WTC11 (cell line): ENCODE measurements at places on chromosomes 12 and 14. TPM values are rescaled to one million over a fixed set of nuclear protein-coding genes. Genes with fewer than 3 reads are reported as not detected.

DNA sequence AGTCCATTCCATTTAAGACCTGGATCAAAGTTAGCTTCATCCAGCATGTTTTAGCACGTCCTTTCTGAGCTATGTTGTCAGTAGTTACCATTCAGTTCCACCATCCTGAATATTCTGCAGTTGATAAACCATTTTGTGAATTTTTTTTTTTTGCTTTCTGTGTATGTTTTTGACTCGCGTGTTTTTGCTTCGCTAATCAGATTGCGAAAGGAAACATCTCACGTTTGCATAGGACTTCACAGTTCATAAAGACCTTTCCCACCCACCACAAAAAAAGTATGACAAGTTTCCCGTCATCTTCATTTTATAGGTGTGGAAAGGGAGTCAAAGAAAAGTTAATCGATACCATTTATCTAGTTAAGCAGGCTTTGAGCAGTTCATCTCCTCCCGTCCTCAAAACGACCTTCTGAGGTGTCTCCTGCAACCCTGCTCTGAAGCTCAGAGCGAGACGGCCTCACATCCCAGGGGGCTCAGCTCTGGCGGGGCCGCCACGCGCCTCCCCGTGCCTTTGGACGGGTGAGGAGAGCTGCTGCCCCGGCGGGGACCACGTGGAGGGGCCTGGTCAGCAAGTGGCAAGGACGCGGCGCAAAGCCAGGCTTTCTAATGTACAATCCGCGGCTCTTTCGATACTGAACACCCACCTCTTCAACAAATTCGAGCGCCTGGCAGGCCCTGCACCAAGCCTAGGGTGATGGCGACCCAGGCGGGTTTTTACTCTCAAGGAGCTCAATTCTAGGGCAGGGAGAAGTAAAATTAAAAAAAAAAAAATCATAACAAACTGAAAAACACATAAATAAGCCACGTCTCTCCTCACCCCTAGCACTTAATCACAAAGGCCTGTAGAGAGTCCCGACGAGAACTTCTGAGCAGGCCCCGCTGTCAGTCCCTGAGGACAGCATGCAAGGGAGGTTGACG lies 988 bp upstream of the TMEM263 start:
- peak; percentile 18 for DNase-seq
- H3K27me3 ChIP-seq: peaks cover 44% of the 10 kb centered on the region
- peak overlapping the region; percentile 78 for H3K4me3 ChIP-seq
- no peak overlapping the region for H3K27ac ChIP-seq
- peaks cover 8% of the 10 kb centered on the region for H3K4me1 ChIP-seq

DNA sequence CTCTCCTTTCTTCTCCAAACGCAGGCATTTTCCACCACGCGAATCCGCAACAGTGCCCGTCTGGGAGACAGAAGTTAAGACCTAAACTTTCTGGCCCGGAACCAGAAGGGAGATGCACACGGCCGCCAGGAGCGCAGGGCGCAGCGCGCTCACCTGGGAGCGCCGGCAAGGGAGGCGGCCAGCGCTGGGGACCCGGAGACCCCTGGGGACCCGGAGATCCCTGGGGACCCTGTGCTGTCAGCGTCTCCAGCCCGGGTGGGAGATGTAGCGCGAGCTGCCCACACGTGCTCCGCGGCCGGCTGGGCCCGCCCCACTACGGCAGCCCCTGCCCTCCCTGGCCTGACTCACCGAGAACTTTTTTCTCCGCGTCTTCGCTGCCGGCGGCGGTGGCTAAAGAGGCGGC lies 620 bp downstream of the YBX3 start:
- no peak for DNase-seq
- H3K36me3 ChIP-seq: 0 out of 2 replicates have a peak, but pooled peaks cover 2% of the 10 kb centered on the region
- peaks cover 51% of the 10 kb centered on the region for H3K4me1 ChIP-seq

DNA sequence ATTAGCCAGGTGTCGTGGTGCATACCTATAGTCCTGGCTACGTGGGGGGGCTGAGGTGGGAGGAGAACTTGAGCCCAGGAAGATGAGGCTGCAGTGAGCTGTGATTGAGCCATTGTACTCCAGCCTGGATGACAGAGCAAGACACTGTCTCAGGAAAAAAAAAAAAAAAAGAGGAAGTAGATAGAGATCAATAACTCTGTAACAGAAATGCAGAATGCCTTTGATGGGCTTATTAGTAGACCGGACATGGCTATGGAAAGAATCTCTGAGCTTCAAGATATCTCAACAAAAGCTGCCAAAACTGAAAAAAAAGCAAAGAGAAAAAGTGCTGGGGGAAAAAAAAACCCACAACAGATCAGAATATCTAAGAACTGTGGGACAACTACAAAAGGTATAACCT lies 37.5 kb downstream of the GPR68 start:
- no peaks in the 10 kb centered on the region for H3K27me3 ChIP-seq
- no peaks in the 10 kb centered on the region for H3K4me1 ChIP-seq
- no peak for DNase-seq
- H3K36me3 ChIP-seq: peaks cover 43% of the 10 kb centered on the region
- H3K27ac ChIP-seq: no peak overlapping the region
- no peak overlapping the region for H3K4me3 ChIP-seq

DNA sequence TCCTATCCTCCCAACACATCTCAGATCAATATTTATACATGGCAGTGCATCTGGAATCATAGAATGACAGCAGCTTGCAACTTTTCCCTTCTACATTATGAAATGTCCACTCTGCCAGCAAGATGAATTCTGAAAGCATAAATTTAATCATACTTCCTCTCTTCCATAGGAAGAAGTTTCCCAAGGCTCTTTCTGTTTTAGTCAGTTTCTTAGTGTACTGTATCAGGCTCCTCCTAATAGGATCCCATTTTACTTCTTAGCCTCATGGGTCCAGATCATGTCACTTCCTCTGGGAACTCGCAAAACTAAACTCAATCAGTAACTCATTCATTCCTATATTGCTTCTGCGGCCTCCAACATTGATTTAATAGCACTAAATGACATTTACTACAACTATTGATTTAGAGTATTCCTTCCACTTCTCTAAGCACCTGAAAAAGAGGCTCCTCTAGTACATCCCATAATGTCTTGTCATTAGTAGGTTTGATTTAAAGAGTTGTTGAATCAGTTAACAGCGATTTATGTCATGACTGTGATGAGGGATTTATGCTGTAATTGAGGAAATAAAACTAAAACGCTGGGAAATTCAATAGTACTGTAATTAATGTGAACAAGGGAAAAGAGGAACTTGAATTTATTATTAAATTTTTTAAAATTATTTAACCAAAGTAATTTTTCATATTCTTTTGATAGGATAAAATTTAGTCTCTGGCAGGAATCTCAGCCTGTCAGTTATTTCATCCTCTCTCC lies 4.0 kb downstream of the CLEC1A start:
- H3K27ac ChIP-seq: no peak overlapping the region
- no peaks in the 10 kb centered on the region for H3K36me3 ChIP-seq
- DNase-seq: no peak
- peaks cover 16% of the 10 kb centered on the region for H3K4me1 ChIP-seq
- no peak overlapping the region for H3K4me3 ChIP-seq

The RFLNA gene
- 6.3 to 11.3 TPM (median 10.2 TPM) in 3 replicates for total RNA-seq

DNA sequence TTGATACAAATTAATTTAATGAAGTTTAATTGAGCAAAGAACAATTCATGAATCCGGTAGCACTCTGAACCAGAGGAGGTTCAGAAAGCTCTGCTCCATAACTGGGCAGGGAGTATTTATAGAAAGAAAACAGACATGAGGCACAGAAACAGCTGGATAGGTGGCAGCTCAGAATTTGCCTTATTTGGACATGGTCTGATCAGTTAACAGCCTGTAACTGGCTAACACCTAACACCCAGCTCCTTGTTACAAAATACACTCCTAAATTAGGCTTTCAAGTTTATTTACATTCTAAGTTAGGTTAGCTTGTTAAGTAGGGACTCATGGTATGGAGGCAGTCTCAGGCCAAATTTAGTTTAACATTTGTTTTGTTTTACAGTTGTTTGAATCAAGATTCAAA lies 67.8 kb upstream of the TMCC3 start:
- no peak for DNase-seq
- H3K4me1 ChIP-seq: peaks cover 8% of the 10 kb centered on the region
- H3K27ac ChIP-seq: no peak overlapping the region
- H3K27me3 ChIP-seq: no peaks in the 10 kb centered on the region
- no peaks in the 10 kb centered on the region for H3K36me3 ChIP-seq
- no peak overlapping the region for H3K4me3 ChIP-seq

- peaks cover 20% of the 10 kb centered on the region for H3K4me1 ChIP-seq
- H3K36me3 ChIP-seq: peaks cover 5% of the 10 kb centered on the region; the same call in 1 of the 2 replicates
- H3K27ac ChIP-seq: no peak overlapping the region
- H3K27me3 ChIP-seq: no peaks in the 10 kb centered on the region; the same call in 1 of the 2 replicates
- H3K4me3 ChIP-seq: no peak overlapping the region
- no peak for DNase-seq
These were observed 72.2 kb downstream of the VCPKMT start for GRCh38 chr14:50044042-50044651.

The PROX2 gene
- 0.04 to 0.27 TPM in 2 of 3 replicates, not detected in the other for total RNA-seq

DNA sequence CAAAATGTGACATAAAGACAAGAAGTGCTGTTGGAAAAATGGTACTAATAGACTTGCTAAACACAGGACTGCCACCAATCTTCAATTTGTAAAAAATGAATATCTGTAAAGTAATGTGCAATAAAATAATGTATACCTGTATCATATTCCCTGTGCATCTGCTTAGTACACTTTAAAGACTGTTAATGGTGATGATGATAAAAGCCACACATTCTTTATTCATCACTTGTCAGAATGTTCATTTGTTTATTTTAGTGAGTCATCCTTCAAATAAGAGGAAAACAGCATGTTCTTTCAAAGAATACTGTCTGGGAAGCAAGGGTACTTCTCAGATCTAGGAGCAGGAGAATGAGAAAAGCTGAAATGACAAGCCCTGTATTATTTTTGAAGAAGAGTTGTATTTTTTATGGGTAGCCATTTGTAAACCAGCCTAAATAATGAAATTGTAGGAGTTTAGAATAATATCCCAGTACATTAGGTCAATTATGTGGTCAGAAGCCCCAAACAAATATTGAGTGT lies 78.3 kb upstream of the PSMA6 start:
- no peaks in the 10 kb centered on the region for H3K36me3 ChIP-seq
- no peak for DNase-seq
- peaks cover 7% of the 10 kb centered on the region for H3K4me1 ChIP-seq
- peak overlapping the region; percentile 55; the same call in 1 of the 2 replicates for H3K27ac ChIP-seq

DNA sequence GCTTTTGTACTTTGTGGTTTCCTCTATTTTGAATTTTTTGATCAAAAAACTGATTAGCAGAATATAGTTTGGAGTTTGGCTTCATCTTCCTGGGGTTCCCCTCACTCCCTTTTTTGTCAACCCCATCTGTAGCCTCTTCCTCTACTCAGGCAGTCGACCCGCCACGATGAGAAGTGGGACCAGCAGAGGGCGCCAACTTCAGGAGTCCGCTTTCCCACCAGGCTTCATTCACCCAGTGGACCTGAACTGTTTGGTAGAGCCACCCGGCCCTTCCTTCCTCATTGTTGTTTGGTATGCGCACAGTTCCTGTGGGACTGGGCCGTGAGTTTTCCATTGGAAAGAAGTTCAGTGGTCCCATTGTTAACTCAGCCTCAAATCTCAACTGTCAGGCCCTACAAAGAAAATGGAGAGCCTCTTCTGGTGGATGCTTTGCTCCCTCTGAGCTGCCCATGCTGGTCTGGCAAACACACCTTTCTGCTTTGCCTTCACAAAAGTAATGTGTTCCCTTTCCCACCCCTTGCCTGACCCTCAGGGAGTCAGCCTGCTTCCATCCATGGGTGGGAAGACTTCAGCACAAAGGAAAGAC lies 21.7 kb downstream of the TMBIM6 start:
- H3K27ac ChIP-seq: peak overlapping the region; percentile 39; the same call in 1 of the 2 replicates
- H3K4me3 ChIP-seq: no peak overlapping the region
- DNase-seq: peak; percentile 88
- H3K4me1 ChIP-seq: peaks cover 7% of the 10 kb centered on the region
- peaks cover 56% of the 10 kb centered on the region for H3K36me3 ChIP-seq

The CCNK gene
- total RNA-seq: 70.1 to 84.7 TPM (median 70.3 TPM) in 3 replicates

DNA sequence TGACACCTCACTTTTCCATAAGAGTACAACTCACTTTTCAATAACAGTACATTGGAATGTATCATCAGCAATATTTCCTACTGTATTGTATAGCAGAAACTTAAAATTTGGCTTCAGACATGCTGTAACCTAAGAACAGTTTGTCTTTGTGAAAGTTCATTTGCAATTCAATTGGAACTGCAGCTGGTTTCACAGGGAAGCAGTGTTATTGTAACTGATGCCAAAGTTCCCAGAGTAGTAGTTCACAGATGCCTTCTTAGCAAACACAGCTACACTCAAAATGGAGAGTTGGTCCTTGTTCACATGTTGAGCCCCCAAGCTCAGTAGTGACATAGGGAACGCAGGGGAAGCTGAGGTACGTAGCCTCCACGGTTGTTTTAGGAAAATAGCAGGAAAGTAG lies 23.3 kb downstream of the PPP1R36 start:
- H3K27ac ChIP-seq: peak overlapping the region; percentile 98
- DNase-seq: no peak
- peaks cover 24% of the 10 kb centered on the region for H3K4me1 ChIP-seq
- 0 out of 2 replicates have a peak, but pooled peaks cover 2% of the 10 kb centered on the region for H3K36me3 ChIP-seq
- H3K4me3 ChIP-seq: peak overlapping the region; percentile 31; the same call in 1 of the 2 replicates

DNA sequence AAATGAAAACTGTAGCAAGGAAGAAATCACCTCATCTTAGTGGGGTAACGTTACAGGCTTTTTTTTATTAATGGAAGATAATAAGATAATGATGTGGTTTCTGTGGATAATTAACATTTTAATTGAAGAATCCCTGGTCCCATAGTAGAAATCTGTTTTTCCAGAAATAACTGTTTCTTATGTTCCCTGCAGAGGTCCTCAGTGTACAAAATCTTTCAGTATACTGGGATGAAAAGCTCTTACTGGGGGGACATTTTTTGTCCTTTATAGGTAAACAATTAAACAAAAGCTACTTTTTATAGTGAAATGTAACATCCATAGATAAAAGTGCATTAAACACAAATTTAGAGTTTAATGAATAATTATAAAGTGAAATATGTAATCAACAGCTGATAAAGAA lies 312.2 kb downstream of the ATXN7L3B start:
- no peak overlapping the region for H3K27ac ChIP-seq
- DNase-seq: no peak
- H3K4me3 ChIP-seq: no peak overlapping the region
- H3K36me3 ChIP-seq: no peaks in the 10 kb centered on the region
- H3K27me3 ChIP-seq: peaks cover 4% of the 10 kb centered on the region; the same call in 1 of the 2 replicates

- H3K4me3 ChIP-seq: peak overlapping the region; percentile 88
- H3K27ac ChIP-seq: 0 out of 2 replicates have a peak overlapping the region, but pooled peaks have one; percentile 25
- H3K4me1 ChIP-seq: peaks cover 85% of the 10 kb centered on the region
- DNase-seq: peak; percentile 39
- no peaks in the 10 kb centered on the region for H3K36me3 ChIP-seq
- peaks cover 18% of the 10 kb centered on the region for H3K27me3 ChIP-seq
These were observed 1.2 kb upstream of the AMIGO2 start for GRCh38 chr12:47080725-47081502.

- H3K36me3 ChIP-seq: no peaks in the 10 kb centered on the region
- peaks cover 5% of the 10 kb centered on the region; the same call in 1 of the 2 replicates for H3K27me3 ChIP-seq
- H3K27ac ChIP-seq: no peak overlapping the region
- H3K4me1 ChIP-seq: peaks cover 4% of the 10 kb centered on the region; the same call in 1 of the 2 replicates
- H3K4me3 ChIP-seq: no peak overlapping the region
- DNase-seq: no peak
These were observed 1.8 kb upstream of the KRT83 start for GRCh38 chr12:52323001-52323400.
